ENCODE measurements at places on chromosomes 6 and 20.

DNA sequence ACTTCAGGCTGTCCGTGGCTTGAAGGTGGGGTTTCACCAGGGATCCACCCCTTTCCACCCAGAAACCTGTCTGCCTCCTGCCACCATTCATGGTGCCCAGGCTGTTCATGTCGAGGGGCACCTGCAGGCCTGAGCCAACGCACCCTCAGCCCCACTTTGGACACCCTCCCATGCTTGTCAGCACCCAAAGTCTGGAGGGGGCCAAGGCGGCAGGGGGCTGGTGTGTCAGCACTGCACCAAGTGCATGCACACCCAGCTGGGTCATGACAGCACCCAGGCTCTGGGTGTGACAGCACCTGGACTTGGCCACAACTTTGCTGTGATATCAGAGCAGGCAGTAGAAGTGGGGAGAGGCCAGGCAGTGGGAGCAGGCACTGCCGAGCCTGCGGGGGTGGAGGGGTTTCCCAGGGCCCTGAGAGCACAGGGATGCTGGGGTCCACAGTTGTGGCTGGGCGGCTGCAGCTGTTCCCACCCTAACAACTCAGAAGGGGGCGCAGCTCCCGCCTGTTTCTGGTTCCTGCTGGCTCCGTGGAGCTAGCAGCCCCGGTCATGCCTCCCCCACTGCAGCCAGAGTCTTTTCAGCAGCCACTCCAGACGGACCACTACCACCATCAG lies 33.3 kb upstream of the GRM4 start:
- DNase-seq = no peak

GRCh38 chr20:50267041-50267865 lies 76.6 kb downstream of the CEBPB start:
- DNase-seq = no peak

- no peak for DNase-seq
Observed at GRCh38 chr20:45036044-45036755, 64.7 kb downstream of the KCNS1 start.

GRCh38 chr20:40545478-40545877 lies 143.6 kb downstream of the MAFB start:
- no peak for DNase-seq

DNA sequence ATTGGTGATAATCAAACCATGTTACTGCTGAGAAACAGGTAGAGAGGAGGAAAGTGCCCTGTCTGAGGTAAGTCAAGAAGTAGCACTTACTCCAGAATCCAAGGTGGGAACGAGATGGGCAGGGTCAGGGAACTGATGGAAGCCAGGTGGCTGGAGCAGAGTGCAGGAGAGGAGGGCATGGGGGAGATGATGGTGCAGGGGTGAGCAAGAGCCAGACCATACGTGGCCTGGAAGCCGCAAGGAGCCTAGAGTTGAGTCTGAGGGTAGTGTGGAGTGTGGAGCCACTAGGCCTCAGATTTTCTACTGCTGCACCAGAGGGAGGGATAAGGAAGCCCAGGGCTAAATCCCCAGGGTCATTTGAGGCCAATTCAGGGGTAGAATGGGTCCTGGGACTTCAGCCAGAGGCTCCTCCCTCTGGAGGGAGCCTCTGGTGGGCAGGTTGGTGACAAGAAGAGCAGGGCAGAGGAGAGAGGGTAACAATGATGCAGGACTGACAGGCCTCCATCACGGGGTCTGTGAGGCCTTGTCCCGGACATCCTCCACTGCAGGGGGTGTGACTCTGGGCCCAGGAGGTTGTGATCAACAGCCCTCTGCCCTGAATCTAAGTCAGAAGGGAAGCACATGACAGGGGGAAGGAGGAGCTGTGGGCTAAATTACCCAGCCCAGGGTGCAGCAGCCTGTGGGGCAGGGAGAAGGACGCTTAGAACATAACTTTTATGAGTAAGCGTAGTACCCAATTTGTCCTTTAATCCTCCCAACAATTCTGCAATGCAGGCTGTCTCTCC lies 28.7 kb downstream of the COX4I2 start:
- DNase-seq = no peak

GRCh38 chr20:45096781-45097180 lies 4.1 kb downstream of the KCNS1 start:
- no peak for DNase-seq

DNA sequence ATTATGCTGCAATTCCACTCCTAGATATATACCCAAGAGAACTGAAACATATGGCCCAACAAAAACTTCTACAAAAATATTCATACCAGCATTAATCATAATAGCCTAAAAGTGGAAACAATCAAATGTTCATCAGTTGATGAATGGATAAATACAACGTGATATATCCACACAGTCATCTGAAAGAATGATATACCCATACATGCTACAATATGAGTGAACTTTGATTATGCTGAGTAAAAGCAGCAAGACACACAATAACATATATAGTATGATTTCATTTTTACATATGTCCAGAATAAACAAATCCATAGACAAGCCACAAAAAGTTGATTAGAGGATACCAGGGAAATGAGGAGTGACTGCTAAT lies 30.7 kb downstream of the CDK19 start:
- no peak for DNase-seq

GRCh38 chr20:63273635-63274380 lies 1.2 kb downstream of the ARFGAP1 start:
- peak; percentile 85 for DNase-seq

- DNase-seq = no peak
Observed at GRCh38 chr6:64729522-64729921, 977.5 kb downstream of the EYS start.

GRCh38 chr6:69145062-69145461 lies 510.0 kb downstream of the ADGRB3 start:
- DNase-seq = no peak

DNA sequence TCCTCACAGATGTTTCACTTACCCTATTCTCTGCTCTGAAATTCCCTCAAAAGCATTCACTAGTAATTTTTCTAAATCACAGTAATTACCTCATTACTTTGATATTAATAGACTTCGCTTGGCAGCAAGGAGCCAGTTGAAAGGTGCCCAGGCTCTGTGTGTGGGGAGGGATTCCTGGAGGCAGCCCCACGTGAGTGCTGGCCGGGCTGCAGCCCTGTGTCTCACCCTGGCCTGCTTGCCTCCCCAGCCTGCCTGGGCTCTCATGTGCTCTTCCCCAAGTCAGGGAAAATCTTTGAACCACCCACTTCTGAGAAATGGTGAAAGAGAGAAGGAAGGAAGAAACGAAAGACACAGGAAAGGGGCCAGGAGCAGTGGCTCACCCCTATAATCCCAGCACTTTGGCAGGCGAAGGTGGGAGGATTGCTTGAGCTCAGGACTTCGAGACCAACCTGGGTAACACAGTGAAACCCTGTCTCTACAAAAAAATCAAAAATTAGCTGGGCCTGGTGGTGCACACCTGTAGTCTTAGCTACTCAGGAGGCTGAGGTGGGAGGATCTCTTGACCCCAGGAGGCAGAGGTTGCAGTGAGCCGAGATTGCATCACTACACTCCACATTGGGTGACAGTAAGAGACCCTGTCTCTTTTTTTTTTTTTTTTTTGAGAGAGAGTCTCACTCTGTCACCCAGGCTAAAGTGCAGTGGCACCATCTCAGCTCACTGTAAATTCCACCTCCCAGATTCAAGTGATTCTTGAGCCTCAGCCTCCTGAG lies 20.0 kb upstream of the SNTA1 start:
- DNase-seq = no peak

GRCh38 chr6:87832025-87832825 lies 130.2 kb upstream of the AKIRIN2 start:
- peak; percentile 13 for DNase-seq

DNA sequence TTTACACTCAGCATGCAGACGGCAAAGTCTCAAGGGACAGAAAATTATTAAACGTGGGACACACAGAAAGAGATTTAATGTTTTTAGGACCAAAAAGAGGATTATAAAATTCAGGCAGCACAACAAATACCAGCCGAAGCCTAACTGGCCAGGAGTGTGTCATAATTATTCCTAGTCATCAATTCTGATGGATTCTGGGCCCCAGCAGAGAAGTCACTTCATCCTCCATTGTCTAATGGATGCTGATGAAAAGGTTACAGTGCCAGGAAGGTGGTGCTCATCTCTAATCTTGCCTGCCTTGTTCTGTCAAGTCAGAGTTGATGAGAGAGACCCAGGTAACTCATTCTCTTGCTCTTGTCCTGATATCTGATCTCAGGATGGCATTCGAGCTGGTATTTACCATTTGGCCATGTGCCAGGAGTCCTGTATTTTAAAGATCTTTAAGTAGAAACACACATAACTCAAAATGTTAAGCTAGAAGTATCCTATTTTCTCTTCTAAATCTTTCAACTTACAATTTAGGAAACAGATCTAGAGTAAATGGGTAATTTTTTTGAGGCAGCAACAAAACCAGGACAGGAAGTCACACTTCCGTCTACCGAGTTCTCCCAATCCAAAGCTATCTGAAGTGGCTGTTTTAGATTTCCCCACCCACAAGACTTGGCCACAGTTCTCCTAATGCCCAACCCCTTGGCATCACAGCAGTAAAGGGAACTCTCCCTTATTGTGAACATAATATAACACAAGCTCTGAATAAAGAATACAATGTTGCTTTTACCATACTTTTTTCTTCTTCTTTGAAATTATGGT lies 50.0 kb downstream of the ADAT2 start:
- DNase-seq = no peak

GRCh38 chr20:17654649-17655285 lies 27.3 kb downstream of the RRBP1 start:
- DNase-seq = peak; percentile 42

- no peak for DNase-seq
Observed at GRCh38 chr6:20117474-20117873, 94.8 kb downstream of the MBOAT1 start.

DNA sequence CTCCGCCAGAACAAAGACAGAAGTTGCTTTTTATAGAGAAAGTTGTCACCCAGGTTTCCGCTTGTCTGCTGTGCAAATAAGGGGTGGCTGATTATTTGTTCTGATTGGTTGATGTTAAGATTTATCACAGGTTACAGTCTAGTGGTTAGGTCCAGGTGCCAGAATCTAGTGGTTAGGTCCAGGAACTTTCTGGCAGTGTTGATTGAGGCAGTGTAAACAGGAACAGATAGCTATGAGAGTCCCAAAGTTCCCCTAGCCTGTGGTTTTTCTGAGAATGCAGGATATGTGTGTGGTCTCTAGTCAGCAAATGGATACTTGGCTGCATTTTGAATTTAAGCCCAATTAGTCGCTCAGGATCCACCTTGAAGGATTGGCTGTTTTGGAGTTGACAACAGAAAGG lies 148.0 kb downstream of the TMEM200A start:
- DNase-seq = peak; percentile 17

DNA sequence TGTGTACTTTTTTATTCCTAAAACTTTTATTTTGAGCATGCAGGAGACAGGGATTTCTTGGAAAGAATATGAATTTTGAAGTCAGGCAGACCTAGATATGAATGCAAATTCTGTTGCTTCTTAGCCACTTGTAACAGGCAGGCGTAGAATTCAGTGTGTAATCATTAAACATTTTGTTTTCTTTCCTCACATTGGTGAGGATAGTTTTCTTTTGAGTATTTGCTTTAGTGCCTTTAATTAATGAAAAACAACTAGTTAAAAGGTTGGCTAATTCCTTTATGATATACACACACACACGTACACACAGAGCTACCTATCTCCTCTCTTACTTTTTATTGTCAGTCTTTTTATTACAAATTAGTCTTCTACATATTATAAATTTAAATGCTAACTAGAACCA lies 342.3 kb downstream of the CDKAL1 start:
- DNase-seq = no peak

DNA sequence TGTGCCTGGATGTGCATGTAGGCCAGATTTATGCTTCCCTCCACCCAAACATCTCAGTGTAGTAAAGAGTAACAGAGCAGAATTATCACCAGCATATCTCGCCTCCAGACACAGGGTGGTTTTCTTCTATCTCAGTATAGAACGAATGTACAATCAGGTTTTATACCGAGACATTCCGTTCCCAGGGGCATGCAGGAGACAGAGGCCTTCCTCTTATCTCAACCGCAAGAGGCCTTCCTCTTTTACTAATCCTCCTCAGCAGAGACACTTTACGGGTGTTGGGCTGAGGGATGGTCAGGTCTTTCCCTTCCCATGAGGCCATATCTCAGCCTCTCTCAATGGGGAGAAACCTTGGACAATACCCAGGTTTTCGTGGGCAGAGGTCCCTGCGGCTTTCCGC lies 36.4 kb upstream of the MC3R start:
- DNase-seq = no peak

DNA sequence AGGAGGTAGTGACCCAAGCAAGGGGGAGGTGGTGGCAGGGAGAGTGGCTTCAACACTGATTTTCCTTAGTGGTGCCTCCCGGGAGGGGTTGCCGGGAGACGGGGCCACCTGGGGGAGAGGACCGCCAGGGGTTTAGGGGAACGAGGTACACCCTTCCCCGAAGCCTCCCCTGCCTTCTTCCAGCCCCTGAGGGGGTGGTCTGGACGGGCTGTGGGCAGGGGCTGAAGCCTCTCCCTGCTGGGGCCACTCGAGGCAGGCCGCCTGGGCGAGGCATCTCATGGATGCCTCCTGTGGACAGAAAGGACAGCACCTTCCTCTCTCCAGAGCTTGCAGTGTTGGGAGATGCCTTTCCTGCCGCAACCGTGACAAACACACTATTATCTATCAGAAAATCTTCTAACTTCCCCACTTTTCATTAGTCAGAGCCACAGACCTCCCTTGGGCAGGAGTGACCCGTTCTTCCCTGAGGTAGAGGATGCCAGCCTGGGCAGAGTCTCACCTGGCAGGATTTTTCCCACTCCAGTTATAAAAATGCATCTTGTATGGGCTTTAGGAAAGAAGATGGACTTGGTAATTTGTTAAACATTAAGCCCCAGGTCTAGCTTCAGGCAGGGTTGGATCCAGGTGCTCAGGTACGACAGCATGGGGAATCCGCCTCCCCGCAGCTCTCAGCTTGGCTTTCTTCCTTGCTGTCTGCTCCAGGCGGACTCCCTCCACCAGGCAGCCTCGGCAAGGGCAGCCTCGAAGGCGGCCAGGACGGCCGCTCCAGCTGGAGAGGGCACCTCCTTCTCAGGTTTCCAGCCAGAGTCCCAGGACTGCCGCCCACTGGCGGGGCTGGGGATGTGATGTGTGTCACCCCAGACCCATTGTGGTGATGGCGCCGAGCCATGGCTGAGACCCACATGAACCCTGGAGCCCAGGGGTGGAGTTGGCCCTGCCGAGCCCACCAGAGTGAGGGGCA lies 11.0 kb downstream of the HRH3 start:
- no peak for DNase-seq

GRCh38 chr6:132819405-132820161 lies 5.2 kb downstream of the RPS12 start:
- DNase-seq = no peak

DNA sequence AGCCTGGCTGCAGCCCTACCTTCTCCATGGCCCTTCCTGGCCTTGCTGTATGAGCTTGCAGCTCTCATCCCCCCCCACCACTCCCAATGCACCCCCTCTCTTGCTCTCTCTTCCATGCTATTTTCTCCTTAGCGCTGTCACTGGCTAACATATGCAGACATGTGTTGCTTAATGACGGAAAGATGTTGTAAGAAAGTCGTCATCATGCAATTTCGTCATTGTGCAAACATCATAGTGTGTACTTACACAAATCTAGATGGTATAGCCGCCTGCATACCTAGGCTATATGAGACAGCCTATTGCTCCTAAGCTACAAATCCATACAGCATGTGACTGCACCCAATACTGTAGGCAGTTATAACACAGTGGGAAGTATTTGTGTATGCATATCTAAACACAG lies 27.0 kb downstream of the ANGPT4 start:
- DNase-seq = no peak

Data from HTR-8/SVneo (cell line).